Right lobe of liver (tissue), 6 donors: ENCODE measurements at places on chromosomes 5 and 9. TPM values are rescaled to one million over a fixed set of nuclear protein-coding genes. Genes with fewer than 3 reads are reported as not detected.

DNA sequence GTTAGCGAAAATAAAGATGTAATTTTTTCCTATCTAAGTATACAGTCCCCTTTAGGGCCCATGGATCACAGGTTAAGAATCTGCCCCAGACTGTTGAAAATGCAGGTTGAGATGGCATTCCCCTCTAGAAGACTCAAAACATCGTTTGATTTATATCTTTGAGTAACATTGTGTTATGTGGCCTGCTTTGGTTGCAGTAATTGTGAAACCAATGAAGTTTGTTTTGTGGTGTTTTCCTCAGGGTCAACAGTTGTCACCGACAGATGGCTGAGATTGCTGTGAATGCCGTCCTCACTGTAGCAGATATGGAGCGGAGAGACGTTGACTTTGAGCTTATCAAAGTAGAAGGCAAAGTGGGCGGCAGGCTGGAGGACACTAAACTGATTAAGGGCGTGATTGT, 7.8 kb downstream of the CCT5 start:
- H3K4me3 ChIP-seq = no peak overlapping the region
- H3K27ac ChIP-seq = no peak overlapping the region
- no peaks in the 10 kb centered on the region for H3K4me1 ChIP-seq
- DNase-seq = no peak
- no peaks in the 10 kb centered on the region for H3K27me3 ChIP-seq

DNA sequence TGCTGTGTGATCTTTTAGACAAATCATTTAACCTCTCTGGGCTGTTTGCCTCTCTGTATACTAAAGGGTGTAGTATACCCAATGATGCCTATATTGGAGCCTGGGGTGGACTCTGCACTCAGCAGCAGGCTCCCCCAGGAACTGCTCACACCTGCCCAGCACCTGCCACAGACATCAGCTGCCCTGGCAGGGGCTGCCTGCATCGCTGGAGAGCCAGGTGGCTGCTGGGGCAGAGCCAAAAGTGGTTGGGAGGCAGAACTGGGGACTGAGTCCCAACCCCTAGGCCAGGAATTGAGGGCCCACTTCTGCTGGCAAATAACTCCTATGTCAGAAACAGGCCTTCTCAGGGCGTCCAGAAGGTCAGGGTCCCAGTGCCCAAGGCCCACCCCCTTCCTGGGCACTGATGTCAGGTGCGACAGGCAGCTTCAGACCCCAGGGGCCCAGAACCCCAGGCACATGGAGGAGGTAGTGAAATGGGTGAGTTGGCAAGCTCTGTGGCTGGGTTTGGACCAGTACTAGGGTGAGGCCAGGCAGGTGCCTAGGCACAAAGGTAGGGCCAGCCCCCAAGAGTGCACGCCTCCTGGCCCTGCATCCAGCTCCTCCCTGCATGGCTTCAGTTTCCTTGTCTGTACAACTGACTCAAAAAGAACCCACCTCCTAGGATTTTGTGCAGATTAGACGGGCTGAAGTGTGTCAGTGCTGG, 5.8 kb downstream of the UNC5A start:
- no peak overlapping the region for H3K4me3 ChIP-seq
- H3K27me3 ChIP-seq = peaks cover 10% of the 10 kb centered on the region
- H3K27ac ChIP-seq = no peak overlapping the region
- no peak for DNase-seq

DNA sequence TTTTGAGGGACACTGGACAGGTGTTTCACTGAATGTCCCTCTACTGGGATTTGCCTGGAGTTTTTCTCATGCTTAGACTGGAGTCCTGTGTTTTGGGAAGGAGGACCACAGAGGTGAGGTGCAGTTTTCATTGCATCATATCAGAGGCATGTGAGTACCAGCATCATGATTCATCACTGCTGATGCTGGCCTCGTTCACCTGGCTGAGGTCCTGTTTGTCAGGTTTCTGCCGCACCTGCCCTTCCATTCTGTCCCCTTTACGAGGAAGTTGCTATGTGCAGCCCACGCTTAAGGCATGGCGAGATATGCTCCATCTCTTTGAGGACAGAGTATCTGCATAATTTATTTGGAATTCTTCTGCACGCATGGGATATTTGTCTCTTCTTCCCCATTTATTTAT, 162.1 kb downstream of the TENT4A start:
- H3K36me3 ChIP-seq = no peaks in the 10 kb centered on the region
- H3K4me1 ChIP-seq = no peaks in the 10 kb centered on the region
- H3K4me3 ChIP-seq = no peak overlapping the region

GRCh38 chr5:140166911-140167310, 8.1 kb upstream of the CYSTM1 start:
- no peaks in the 10 kb centered on the region for H3K27me3 ChIP-seq
- no peak overlapping the region for H3K4me3 ChIP-seq
- H3K27ac ChIP-seq = no peak overlapping the region
- DNase-seq = no peak

GRCh38 chr9:116124472-116125040, 29.0 kb upstream of the PAPPA start:
- no peak overlapping the region for H3K4me3 ChIP-seq
- no peak for DNase-seq
- H3K27ac ChIP-seq = no peak overlapping the region
- H3K27me3 ChIP-seq = no peaks in the 10 kb centered on the region
- no peaks in the 10 kb centered on the region for H3K36me3 ChIP-seq

- peak overlapping the region; percentile 78 for H3K27ac ChIP-seq
- no peak for DNase-seq
- peaks cover 83% of the 10 kb centered on the region for H3K4me1 ChIP-seq
- peaks cover 11% of the 10 kb centered on the region for H3K36me3 ChIP-seq
Observed at GRCh38 chr5:180804129-180804618, 1.6 kb upstream of the MGAT1 start.

DNA sequence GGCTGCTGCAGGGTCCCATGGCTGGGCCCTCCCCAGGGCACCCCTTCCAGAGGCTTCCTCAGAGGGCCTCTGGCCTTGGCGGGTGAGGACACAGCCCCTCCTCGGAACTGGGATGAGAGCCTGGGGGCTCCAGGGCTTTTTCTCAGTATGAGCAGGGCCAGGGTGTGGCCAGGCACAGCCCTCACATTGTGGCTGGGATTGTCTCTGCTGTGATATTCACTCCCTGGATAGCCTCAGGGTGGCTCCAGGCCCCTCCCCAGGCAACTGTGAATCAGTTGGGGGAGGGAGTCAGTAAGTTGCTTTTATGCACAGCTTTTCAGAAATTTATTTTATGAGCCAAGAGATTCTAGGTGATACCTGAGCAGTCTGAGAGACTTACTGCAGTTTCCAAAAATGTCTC, 135.7 kb downstream of the CACNA1B start:
- H3K27me3 ChIP-seq = no peaks in the 10 kb centered on the region
- no peak overlapping the region for H3K4me3 ChIP-seq
- no peaks in the 10 kb centered on the region for H3K36me3 ChIP-seq
- DNase-seq = no peak
- no peak overlapping the region for H3K27ac ChIP-seq

GRCh38 chr9:7983490-7983889, 183.9 kb upstream of the DMAC1 start:
- no peak overlapping the region for H3K4me3 ChIP-seq
- no peaks in the 10 kb centered on the region for H3K4me1 ChIP-seq
- no peak overlapping the region for H3K27ac ChIP-seq
- DNase-seq = no peak
- H3K27me3 ChIP-seq = no peaks in the 10 kb centered on the region

DNA sequence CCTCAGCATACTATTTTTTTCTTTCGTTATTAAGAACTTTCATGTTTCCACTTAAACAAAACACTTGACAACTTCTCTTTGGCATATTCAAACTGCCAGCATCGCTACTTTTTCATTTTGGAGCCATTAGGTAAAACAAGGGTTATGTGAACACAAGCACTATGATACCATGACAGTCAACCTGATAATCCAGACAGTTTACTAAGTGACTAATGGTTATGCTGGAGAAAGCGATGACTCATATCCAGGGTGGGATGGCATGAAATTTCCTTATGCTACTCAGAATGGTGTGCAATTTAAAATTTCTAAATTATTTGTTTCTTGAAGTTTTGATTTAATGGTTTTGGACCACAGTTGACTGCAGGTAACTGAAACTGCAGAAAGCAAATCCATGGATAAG, 29.9 kb upstream of the PRSS3 start:
- no peaks in the 10 kb centered on the region for H3K36me3 ChIP-seq
- no peaks in the 10 kb centered on the region for H3K27me3 ChIP-seq
- no peak overlapping the region for H3K4me3 ChIP-seq
- no peak for DNase-seq
- H3K27ac ChIP-seq = no peak overlapping the region
- no peaks in the 10 kb centered on the region for H3K4me1 ChIP-seq

GRCh38 chr5:137245438-137245837, 253.7 kb downstream of the SPOCK1 start:
- no peak for DNase-seq
- no peak overlapping the region for H3K27ac ChIP-seq
- H3K4me3 ChIP-seq = no peak overlapping the region

DNA sequence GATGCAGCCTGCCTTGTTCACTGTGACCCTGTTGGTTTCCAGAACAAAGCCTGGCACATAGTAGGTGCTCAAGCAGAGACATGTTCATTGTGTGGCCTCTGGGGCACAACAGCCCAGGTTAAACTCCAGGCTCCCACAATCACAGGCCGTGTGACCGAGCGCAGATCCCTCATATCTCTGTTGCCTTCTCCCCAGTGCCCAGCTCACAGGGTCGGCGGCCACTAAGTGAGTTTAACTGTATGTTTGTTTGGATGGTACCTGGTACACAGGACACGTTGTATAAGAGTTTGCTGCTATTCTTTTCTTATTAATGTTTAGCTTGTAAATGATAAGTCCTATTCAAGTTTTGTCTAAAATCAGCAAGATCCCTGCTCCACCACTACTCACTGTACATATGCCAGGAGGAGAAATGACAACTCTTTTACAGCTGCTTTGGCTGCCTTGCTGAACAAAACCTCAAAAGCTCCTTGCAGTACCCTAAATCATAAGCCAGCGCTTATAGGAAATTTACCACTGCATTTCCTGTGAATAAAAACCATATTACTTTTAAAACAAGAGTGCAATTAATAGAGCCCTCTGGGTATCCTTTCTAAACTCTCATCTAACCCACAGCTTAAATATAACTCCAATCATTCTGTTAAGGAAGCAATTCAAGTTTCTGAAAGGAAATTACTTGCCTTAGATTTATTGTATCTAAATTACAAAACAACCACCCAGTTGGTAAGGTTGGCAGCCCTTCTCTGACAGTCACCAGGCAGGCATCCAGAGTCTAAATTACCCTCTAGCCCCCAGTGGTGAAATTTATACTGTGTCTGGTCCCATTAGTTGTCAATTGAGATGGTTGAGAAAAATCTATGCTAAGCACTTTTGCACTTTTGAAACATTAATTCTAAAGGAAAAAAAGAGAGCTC, 379.4 kb downstream of the SEMA5A start:
- H3K27ac ChIP-seq = no peak overlapping the region
- H3K4me1 ChIP-seq = no peaks in the 10 kb centered on the region
- DNase-seq = no peak
- H3K27me3 ChIP-seq = no peaks in the 10 kb centered on the region
- H3K4me3 ChIP-seq = no peak overlapping the region
- no peaks in the 10 kb centered on the region for H3K36me3 ChIP-seq

- H3K27me3 ChIP-seq = no peaks in the 10 kb centered on the region
- no peak overlapping the region for H3K27ac ChIP-seq
- no peaks in the 10 kb centered on the region for H3K36me3 ChIP-seq
Observed at GRCh38 chr9:96376891-96377874, 6.3 kb downstream of the SLC35D2 start.

DNA sequence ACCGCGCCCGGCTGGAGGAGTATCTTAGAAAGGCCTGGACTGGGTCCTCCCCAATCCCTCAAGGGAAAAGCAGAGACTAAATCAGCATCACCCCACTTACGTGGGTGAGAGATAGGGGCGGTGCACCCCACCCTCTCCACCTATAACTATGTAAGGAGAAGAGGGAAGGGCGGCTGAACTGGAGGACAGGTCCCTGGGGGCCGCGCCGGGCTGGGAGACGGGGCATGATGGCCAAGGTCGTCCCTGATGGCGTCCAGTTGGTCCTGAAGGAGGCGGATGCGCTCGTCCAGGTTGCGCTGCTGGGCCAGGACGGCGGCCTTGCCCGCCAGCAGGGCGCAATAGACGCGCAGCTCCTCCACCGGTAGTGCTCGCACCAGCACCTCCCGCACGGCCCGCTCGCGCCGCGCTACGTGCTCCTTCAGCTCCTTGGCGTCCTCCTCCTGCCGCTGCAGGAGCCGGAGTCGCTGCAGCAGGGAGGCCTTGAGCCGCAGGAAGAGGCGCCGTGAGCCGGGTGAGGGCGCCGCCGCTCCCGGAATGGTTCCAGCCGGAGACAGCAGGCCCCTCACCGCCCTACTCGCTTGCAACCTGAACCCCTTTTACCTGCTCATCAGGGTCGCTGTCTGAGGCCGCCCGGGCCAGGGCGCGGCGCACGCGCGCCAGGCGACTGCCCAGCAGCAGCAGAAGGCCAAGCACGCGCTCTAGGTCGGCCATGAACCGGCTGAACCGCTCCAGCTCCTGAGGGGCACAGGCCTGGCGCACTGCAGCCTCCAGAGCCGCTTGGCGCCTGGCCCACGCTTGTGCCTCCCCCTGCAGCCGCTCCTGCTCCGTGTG, 7.6 kb downstream of the SHROOM1 start:
- H3K27ac ChIP-seq = no peak overlapping the region
- DNase-seq = no peak
- H3K4me1 ChIP-seq = peaks cover 30% of the 10 kb centered on the region
- H3K4me3 ChIP-seq = no peak overlapping the region
- peaks cover 26% of the 10 kb centered on the region for H3K36me3 ChIP-seq
- no peaks in the 10 kb centered on the region for H3K27me3 ChIP-seq

DNA sequence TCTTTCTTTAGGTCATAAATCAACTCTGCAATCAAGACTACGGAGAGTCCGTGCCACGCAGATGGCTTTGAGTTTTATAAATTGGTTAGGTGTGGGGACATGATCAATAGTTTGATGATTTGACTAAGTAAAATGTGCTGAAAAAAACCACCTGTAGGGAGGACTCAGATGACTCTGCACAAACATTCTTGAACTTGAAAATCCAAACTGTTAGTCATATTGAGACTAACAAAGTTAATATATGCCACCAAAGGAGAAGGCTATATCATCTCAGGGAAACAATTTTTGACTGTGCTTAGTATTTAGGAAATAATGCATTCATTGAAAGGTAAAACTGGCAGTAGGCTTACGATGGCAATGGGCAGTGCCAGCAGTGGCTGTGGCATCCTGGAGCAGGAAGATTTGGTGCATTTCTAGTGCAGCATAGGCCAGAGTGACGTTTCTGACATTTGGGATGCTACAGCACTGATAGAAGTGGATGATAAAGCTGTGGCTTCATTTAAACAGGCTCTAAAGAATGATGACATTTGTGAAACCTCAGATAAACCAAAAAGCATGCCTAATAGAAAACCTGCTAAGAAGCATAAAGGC, 291.1 kb downstream of the MLLT3 start:
- no peak overlapping the region for H3K27ac ChIP-seq
- no peaks in the 10 kb centered on the region for H3K36me3 ChIP-seq
- H3K27me3 ChIP-seq = no peaks in the 10 kb centered on the region
- no peak overlapping the region for H3K4me3 ChIP-seq
- no peak for DNase-seq

ZDHHC11 gene
- 1.7 TPM for total RNA-seq

ORM2 gene
- 3,750 TPM for total RNA-seq

TPRN gene
- total RNA-seq = 26.7 TPM

IL4 gene
- total RNA-seq = not detected

TSSK1B gene
- not detected for total RNA-seq

TCF7 gene
- 2.8 TPM for total RNA-seq

FABP6 gene
- total RNA-seq = not detected

KIAA0825 gene
- total RNA-seq = 1.8 TPM
